Pulmonary artery endothelial cell (primary cell): ENCODE measurements at places on chromosomes 11 and 22. TPM values are rescaled to one million over a fixed set of nuclear protein-coding genes. Genes with fewer than 3 reads are reported as not detected.

GRCh38 chr11:103254123-103254522 lies 144.9 kb downstream of the DYNC2H1 start:
- no peak for DNase-seq

- DNase-seq = no peak
These were observed 775 bp upstream of the ISX start for GRCh38 chr22:35065183-35065582.

- no peak for DNase-seq
These were observed 824.9 kb downstream of the TBC1D22A start for GRCh38 chr22:47587361-47587760.

DNA sequence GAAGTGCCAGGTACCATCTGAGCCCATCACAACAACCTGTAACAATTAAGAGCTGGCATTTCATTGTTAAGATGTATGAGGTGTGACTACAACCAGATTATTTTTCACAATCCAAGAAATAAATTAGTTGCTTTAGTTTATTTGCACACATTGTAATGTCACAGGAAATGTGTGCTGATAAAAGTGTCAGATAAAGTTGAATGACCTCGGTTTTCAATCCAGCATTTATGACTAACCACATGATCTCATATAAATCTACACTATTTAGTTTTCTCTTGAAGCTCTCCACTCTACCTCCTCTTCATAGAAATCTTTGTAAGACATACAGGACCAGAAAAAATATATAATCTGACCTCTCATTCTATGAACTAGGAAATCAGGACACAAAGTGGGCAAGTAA lies 166.2 kb downstream of the PGR start:
- peak; percentile 8 for DNase-seq

- DNase-seq = no peak
These were observed 171.1 kb upstream of the SEZ6L start for GRCh38 chr22:25997886-25998775.

- no peak for DNase-seq
These were observed 674.7 kb downstream of the TBC1D22A start for GRCh38 chr22:47437110-47437509.

GRCh38 chr11:18804199-18804999 lies 12.8 kb upstream of the PTPN5 start:
- no peak for DNase-seq

MDK gene
- total RNA-seq = 32.3 and 52.0 TPM in 2 replicates

ACP2 gene
- 16.9 and 24.3 TPM in 2 replicates for total RNA-seq

CECR2 gene
- 1.2 and 1.8 TPM in 2 replicates for total RNA-seq

XPNPEP3 gene
- 7.3 and 9.2 TPM in 2 replicates for total RNA-seq

OR2D2 gene
- total RNA-seq = 0.07 and 0.18 TPM in 2 replicates

F2 gene
- 0.14 TPM in 1 of 2 replicates, not detected in the other for total RNA-seq

TSPAN18 gene
- total RNA-seq = 11.1 and 11.5 TPM in 2 replicates

VSIG10L2 gene
- total RNA-seq = not detected in 2 replicates

SMCO4 gene
- total RNA-seq = 9.0 and 10.1 TPM in 2 replicates

KCNK7 gene
- 0.04 and 0.13 TPM in 2 replicates for total RNA-seq
